ENCODE measurements at places on chromosomes 13 and 19.

DNA sequence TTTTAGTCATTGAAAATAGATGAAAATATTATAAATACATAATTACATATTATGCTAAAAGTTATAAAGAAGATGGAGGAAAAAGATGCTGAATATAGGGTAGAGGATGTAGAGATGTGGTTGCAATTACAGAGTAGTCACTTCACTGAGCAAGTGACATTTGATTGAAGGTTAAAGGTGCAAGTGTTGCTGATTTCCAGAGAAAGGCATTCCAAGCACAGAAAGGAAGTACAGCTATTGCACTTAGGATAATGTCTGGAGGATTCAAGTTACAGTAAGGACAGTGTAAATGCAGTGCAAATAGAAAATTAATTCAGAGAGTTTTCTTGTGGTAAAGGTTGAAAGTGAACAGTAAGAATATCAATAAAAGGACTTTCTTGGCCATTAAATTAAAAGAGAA lies 1721.8 kb downstream of the PCDH9 start:
- no peak for DNase-seq

DNA sequence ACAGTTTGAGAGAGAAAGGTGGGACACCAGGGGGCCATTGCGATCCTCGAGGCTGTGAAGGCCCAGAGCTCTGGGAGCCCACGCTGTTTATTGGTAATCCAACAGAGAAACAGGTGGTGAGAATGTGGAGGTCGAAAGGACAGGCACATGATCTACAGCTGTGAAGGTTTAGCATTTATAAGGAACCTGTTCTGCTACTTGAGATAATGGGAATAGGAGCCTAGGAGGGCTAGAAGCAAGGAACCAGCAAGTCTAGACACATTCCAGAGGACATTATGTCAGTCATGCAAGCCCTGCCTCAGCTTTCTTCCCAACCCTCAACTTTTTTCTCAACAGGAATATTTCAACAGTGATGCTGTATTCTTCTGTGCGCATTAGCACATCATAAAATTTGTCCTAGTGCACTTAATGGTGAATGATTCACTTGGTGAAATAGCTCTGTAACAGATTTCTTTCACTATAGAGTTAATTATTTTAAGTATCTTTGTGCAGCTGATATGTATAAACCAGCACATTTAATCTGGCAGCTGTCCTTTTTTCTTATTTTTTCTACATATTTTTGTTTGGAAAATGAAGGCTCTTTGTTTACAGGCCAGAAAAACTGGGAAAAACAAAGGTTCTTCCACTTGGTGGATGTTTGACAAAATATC lies 25.4 kb downstream of the ZNF90 start:
- no peak for DNase-seq

DNA sequence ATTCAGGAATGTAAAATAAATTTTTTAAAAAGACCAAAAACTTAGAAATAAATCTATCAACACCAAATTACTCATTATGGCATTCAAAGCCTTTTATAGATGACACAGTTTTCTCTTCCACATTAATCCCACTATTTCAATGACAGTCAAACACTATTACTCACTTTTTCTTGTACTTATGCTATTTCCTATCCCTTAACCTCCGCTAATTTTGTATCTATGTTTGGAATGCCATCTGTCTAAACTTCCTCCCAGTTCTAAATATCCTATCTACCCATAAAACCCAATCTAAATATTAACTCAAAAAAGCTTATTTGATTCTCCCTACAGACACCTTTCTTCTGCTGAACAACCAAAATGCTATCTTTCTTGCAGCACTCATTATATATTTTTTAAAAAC lies 203.5 kb downstream of the ENOX1 start:
- no peak for DNase-seq

DNA sequence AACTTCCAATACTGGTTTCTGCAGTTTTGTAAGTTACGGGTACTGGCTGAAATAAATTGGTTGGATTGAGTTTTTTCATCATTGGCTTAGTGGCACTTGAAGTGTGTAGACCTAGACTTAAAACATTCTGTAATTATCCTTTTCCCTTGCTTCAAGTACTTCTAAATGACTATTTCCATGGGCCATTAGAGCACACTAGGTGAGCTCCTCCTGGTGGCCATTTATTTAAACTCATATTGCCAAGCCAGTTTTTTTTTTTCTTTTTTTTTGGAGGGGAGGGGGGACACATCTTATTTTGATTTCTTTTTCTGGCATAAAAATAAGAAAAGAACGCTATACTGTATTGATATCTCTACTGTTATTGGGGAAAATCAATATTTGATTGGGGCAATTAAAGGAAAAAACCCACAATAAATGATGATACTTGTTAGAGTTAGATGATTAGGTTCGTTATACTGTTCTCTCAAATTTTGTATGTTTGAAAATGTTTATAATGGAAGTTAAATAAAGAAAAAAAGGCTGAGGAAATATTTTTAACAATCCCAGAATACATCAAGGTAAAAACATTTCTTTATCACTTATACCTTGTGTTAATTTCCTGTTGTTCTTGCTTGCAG lies 82.9 kb downstream of the PDS5B start:
- no peak for DNase-seq

GRCh38 chr19:38502410-38503076 lies 69.1 kb downstream of the RYR1 start:
- no peak for DNase-seq

DNA sequence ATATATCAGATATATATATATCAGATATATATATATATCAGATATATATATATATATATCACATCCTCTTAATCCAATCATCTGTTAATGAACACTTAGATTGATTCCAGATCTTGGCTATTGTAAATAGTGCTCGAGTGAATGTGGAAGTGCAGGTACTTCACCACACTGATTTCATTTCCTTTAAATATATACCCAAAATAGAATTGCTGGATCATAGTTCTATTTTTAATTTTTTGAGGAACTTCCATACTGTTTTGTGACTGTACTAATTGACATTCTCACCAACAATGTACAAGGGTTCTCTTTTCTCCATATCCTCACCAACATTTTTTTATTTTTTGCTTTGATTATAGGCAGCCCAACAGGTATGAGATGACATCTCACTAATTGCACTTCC lies 277.5 kb downstream of the NHLRC3 start:
- no peak for DNase-seq

- DNase-seq: no peak
These were observed 108.6 kb downstream of the TNFRSF19 start for GRCh38 chr13:23678795-23679194.

- no peak for DNase-seq
These were observed 13.2 kb downstream of the PEX11G start for GRCh38 chr19:7475665-7476064.

- DNase-seq: no peak
These were observed 146.0 kb upstream of the GPC6 start for GRCh38 chr13:93080587-93080986.

GRCh38 chr13:79336966-79337365 lies 69.1 kb downstream of the RBM26 start:
- DNase-seq: no peak

- no peak for DNase-seq
These were observed 1.7 kb upstream of the KLK12 start for GRCh38 chr19:51036519-51036918.

GRCh38 chr13:106882246-106882645 lies 314.3 kb upstream of the ARGLU1 start:
- DNase-seq: no peak

DNA sequence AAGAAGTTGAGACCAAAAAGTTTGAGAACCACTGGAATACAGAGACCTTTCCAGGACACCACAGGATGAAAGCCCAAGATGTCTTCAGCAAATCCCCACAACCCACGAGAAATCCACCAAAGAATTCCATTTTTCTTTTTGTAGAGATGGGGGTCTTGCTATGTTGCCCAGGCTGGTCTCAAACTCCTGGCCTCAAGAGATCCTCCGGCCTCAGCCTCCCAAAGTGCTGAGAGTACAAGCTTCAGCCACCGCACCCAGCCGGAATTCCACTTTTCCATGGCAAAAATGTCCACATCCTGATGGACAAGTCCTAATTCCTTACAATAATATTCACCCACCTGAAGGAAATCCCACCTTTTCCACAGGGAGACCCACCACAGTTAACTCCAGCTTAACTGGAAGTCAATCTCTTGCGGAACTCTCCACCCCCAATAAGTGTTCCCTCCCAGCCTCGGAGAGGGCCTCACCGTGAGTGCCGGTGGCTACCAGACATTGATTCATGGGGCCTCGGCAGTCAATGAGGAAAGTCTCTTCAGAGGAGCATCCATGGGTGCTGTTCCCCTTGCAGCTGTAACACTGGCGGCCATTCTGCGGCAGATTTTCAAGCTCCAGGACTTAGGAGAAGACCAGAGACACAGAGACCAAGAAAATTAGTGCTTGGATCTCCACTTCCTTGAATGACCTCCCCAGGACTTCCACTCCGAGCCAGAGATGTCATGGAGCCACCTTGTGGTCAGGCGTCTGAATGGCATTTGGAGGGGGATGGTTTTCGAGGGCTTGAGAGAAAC lies 12.3 kb upstream of the CADM4 start:
- no peak for DNase-seq

DNA sequence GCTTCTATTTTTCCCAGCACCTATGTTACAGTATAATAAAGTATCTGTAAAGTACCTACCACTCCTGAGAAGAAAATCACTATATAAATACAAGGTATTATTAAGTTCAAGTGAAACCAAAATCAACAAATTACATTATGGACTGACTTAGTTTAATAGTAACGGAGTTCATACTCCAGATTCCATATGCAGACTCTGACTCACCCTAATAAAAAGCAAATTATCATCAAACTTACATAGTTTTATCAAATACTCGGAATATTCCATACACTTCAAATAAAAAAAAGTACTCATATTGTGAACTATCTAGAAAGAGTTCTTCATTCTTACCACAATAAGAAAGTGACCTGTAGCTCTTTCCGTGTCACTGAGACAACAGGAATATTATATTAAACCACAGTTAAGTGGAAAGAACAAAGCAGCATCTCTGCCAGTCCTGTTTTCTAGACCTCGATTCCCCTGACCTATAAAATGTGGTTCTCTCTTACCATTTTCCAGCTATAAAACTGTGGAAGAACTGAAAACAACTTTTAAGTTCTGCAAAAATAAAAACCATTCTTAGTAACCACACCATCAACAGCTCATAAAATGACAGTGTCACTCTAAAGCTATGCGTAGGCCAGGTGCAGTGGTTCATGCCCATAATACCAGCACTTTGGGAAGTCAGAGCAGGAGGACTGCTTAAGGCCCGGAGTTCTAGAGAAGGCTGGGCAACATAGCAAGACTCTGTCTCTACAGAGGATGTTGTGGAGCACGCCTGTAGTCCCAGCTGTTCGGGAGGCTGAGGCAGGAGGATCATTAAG lies 42.6 kb downstream of the USP12 start:
- no peak for DNase-seq

DNA sequence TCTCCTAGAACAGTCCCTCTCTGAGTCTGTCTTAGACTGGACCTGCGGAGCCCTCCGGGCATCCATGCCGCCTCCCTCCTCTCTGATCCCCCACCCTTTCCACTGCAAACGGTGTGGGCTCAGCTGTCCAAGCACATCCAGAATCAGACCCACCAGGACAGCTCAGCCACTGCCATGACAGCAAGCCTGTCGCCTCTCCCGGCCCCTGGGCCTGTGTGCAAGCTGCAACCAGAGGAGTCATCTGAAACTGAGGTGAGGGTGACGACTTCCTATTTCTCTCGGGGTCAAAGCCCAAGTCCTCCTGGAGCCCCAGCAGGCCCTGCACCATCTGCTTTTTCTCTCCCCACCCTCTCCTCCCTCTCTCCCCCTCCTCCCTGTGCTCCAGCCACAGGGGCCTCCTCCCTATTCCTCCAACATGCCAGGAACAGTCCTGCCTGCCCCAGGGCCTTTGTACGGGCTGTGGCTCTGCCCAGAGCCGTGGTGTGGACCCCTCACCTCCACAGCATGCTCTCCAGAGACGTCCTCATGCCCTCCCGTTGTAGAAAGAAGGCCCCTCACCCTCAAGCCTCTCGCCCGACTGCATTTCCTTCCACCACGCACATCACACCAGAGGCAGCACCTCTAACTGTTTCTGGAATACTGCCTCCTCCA lies 23.5 kb upstream of the MYDGF start:
- DNase-seq: no peak

DNA sequence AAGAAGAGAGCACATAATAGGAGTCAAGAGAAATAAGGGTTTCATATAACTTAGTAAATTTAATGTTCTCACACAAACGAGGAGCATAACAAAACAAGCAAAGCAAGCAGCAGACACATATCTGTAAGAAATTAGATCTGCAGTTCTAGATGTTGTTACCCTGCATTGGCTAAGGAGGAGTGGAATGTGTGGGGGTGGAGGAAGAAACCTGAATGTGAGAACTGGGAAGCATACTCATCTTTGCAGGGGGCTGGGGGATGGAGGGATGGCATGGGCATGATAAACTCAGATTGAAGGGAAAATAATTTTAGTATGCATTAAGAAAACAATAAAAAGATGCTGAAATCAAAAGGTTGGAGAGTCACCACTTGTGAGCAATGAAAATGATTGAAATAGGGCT lies 255.0 kb downstream of the LIG4 start:
- DNase-seq: no peak

DNA sequence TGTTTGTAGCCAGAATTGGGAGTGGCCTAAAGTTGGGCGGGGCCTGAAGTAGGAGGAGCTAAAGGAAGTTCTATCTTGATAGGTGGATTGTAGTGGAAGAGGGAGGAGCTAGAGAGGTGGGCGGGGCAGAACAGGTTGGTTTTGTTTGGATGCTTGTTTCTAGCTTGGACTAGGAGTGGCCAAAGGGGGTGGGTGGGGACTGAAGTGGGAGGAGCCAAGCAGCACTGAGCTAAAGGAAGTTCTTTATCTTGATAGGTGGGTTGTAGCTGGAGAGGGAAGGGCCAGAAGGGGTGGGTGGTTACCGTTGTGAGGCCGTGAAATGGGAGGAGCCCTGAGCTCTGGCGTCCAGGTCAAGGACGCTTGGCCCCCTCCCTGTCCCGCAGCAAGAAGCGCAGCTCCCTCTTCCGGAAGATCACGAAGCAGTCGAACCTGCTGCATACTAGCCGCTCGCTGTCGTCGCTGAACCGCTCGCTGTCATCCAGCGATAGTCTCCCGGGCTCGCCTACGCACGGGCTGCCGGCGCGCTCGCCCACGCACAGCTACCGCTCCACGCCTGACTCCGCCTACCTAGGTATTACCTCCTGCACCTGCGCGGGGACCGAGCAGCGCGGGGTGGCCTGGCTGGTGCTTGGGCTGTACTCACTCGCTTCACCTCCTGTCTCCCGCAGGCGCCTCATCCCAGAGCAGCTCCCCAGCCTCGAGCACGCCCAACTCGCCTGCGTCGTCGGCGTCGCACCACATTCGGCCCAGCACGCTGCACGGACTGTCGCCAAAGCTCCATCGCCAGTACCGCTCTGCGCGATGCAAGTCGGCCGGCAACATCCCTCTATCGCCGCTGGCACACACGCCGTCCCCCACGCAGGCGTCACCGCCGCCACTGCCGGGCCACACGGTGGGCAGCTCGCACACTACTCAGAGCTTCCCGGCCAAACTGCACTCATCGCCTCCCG lies 8.0 kb downstream of the DNASE2 start:
- DNase-seq: peak; percentile 28

- DNase-seq: no peak
These were observed at the start of gene UHRF1 for GRCh38 chr19:4909156-4909896. Gene UHRF1, plus strand, starts transcription at chr19:4909501. Its CDS starts 1,385 bp downstream, at chr19:4910886.

- no peak for DNase-seq
These were observed 6.7 kb downstream of the DBP start for GRCh38 chr19:48630296-48631063.

Measured in effector CD4-positive, alpha-beta T cell (primary cell).